ENCODE measurements at places on chromosomes 6 and 20. TPM values are rescaled to one million over a fixed set of nuclear protein-coding genes. Genes with fewer than 3 reads are reported as not detected.

CYP21A2 gene
- 0.48 TPM for polyA plus RNA-seq

KIAA1755 gene
- polyA plus RNA-seq, result 5.8 TPM

GGT7 gene
- 14.8 TPM for polyA plus RNA-seq

RNF182 gene
- polyA plus RNA-seq, result 0.48 TPM

ISM1 gene
- polyA plus RNA-seq, result 1.0 TPM

RBM12 gene
- 8.7 TPM for polyA plus RNA-seq

GPX5 gene
- not detected for polyA plus RNA-seq

DEFB124 gene
- not detected for polyA plus RNA-seq

OR2B6 gene
- not detected for polyA plus RNA-seq

BACH2 gene
- 0.61 TPM for polyA plus RNA-seq

- DNase-seq, result no peak
Observed at GRCh38 chr20:20370094-20370575, 2.2 kb downstream of the INSM1 start.

DNA sequence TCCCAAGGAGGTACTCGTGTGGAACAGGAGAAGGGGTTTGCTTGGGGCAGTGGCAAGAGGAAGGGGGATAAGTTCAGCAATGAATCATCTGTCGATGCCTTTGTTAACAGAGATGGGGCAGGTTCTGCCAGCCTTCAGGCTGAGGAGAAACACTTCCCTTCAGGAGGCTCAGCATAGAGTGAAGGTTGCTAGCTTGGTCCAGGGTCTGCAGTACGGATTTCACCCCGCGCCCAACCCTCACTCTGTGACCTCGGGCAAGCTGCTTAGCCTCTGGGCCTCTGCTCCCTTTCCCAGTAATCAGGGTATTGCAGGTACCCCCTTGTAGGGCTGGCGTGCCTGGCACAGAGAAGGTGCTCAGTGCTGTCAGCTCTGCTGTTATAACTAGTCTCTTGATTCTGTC is 7.5 kb downstream of the CAPN11 start:
- DNase-seq, result no peak

DNA sequence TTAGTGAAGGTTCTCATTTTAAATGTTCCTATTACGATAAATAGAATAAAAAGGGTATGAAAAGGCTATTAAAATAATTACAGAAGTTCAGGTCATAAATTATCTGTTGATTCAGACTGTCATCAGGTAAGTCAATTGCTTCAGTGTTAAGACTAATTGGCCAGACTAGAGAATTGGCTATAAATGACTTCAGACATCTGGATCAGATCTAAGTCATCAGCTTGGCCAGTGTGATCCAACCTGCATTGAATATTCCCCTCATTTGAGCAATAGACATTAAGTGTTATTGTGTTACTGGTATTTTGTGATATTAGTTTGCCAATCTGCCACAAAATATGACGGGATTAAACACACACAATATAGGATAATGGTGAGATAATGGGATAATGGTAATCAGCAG is 377.6 kb upstream of the CITED2 start:
- DNase-seq, result no peak

- DNase-seq, result no peak
Observed at GRCh38 chr6:119324718-119325117, 24.8 kb downstream of the MAN1A1 start.

- DNase-seq, result peak; percentile 70
Observed at GRCh38 chr20:37479266-37479665, 41.8 kb upstream of the NNAT start.

- DNase-seq, result no peak
Observed at GRCh38 chr20:13256606-13257005, 35.5 kb downstream of the ISM1 start.

DNA sequence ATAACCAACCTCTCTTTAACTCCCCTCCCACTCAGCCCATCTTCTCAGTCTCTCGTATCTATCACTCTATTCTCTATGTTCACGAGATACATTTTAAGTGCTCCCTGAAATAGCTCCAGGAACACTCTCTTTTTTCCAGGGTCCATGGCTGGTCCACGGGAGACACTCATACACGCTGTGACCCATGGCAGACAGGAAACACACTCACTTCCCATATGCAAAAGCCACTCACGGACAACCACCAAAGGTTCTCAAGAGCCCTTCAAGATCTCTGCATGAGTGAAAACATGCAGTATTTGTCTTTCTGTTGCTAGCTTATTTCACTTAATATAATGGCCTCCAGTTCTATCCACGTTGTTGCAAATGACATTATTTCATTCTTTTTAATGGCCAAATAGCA is 71.4 kb upstream of the PCSK2 start:
- DNase-seq, result no peak

DNA sequence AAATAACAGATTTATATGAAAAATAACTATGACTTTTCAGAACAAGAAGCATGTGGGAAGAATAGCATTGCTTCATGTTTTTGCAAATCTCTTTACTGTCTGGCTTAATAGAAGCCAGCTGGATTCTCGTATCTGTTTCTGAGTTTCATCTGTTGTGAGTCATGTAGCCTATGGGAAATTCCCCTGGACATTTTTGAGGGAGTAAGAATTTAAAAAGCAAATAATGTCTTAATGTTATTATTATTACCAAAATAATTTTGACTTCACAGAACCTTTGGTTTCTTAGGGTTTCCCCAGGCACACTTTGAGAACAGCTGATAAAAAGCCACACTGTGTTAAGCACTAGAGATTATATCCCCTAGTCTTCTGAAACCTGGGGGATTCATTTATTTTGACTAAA is 75.8 kb downstream of the SYCP2L start:
- no peak for DNase-seq

DNA sequence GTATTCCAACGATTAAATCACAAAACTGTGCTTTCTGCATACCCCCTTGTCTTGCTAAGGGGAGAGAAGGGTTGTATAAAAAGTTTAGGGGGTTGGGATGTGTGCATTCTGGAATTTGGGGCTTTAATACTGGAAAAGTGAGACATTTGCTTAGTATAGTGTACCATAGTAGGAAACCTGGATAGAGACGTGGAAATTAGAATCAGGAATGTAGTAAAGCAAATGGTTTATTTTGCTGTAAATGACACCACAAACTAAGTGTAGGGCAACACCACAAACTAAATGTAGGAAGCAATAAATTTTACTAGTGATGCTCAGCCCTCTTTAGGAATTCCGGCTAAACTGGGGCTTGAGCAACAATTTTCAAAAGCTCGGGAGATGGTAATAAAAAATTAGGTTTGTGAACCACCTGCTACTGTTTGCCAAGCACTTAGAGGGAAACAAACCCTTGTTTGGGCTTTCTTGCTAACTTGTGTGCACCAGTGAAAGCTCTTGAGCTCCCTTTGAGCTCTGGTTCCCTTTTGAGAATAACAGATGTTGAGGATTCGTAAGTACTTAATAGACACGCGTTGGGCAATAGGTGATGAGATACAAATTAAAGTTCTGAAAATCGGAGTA is 13.8 kb downstream of the BRD2 start:
- no peak for DNase-seq

- DNase-seq, result no peak
Observed at GRCh38 chr6:158431560-158431959, 119.3 kb downstream of the TULP4 start.

DNA sequence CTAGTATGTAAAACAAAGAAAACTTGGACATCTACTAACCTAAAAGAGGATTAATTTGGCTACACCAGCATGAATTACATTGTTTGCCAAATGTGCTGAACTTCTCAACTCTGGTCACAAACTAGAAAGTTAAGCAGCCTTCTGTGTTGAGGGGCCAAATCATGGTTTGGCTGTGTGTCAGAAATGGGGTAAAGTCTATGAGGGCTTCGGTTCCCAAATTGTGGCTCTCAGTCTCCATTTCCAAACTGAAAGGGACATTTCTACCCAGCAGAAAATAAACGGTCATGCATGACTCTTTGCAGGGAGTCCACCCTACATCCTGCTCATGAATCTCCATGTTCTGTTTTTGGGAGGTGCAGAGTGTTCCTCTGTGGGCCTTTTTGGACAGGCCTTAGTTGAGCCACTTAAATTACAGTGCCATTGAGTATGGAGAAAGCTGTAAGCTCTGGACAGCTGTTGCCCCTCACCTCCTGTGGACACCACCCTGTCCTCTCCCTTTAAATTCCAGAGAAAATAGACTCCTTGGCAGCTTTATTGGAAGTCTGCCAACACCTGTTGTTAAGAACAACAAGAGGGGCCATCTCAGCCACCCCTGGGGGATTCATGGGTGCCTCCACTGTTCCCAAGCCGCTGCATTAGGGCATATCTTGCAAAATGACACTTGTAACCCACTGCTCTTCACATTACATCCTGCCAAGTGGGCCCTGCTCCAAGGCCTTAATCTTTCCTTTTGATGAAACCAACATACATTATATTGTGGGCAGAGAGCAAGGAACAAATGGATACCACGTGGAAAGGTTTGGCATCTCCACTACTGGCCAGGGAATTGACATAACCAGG is 27.5 kb upstream of the SNRPC start:
- no peak for DNase-seq
